ENCODE measurements at places on chromosomes 5 and 9.

- no peak for DNase-seq
Observed at GRCh38 chr9:98365227-98365669, 109.8 kb upstream of the TBC1D2 start.

- no peak for DNase-seq
Observed at GRCh38 chr5:150517272-150518152, 9.6 kb downstream of the NDST1 start.

DNA sequence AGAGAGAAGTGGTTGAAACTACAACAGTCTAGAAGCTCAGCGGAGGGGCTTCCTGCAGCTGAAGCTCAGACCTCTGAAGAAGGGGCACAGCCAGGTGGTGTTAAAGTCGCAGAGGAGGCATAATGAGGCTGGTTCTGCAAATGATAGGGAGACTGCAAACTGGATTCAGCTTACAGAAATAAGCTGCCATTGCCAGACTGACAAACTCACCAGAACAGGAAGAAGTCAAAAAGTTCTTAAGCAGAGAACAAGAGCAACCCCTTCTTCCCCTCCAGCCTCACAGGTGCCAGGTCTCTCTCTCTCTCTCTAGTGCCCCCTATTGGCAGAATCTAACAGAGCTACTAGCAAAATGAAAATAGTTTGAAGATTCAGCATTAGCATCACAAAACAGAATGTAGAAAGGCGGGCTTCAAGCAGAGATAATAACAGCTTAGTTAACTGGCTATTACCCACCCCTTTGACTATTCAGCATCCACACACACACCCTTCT, 76.7 kb downstream of the GRAMD2B start:
- no peak for DNase-seq

- DNase-seq, result no peak
Observed at GRCh38 chr5:157137691-157138090, 5.0 kb downstream of the MED7 start.

- no peak for DNase-seq
Observed at GRCh38 chr5:40515476-40515875, 164.2 kb upstream of the PTGER4 start.
